ENCODE measurements at places on chromosomes 2 and 18.
A peak's percentile ranks its signal among the peaks of the same experiment; 100 is the strongest.

DNA sequence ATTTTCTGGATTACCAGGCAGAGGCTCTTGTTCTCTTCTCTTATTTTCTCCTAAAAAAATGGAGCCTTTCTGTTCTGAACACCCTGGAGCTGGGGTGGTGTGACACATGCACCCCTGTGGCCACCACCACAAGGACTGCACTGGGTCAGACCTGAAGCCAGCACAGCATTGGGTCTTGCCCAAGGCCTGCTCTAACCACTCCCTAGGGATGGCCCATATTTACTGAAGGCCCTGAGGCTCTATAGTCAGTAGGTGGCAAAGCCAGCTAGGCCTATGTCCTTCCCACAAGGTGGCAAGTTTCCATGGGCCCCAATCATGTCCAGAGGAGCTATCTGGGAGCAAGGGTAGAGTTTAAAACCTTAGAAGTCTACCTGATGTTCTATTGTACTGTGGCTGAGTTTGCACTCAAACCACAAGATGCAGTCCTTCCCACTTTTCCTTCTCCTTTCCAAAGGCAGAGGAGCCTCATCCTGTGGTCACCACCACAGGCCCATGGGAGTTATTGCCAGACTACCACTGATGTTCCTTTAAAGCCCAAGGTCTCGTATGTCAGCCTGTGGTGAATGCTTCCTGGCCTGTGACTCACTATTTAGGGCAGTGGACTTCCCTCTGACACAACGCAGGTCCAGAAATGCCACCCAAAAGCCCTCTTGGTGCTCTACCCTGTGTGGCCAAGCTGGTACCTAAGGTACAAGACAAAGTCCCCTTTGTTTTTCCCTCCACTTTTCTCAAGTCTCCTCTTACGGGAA, 15.0 kb upstream of the FMNL2 start:
- DNase-seq, result no peak

DNA sequence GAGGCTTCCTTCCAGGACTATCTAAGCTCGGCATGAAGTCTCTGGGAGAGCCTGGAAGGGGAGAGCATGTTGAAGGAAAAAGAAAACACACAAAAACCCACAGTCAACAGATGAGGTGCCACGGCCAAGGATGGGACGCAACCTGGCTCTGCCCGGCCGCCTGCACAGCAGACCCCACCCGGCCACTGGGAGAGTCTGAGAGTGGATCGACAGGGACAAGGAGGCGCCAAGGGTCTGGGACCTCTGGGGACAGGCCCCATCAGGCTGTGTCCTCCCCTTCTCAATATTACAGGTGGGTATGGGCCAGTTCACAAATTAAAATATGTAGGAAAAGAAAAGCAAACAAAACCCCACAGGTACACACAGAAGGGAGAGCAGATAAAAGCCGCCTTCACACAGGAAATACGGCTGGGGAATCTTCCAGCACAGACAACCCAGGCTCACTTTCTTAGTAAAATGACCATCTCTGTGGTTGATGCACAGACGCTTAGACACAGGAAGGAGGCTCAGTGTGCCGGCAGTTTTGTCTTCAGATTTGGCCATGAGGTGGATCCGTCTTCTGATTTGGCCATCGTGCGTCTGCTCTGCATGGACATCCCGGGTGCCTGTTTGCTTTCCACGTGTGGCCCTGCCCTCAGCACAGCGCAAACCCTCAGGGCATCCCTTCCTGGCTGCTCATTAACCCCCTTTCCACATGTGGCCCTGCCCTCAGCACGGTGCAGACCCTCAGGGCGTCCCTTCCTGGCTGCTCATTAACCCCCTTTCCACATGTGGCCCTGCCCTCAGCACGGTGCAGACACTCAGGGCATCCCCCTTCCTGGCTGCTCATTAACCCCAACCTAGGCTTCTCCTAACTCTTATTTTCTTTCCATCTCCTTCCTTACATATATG, 138.4 kb downstream of the EIPR1 start:
- no peak for DNase-seq

DNA sequence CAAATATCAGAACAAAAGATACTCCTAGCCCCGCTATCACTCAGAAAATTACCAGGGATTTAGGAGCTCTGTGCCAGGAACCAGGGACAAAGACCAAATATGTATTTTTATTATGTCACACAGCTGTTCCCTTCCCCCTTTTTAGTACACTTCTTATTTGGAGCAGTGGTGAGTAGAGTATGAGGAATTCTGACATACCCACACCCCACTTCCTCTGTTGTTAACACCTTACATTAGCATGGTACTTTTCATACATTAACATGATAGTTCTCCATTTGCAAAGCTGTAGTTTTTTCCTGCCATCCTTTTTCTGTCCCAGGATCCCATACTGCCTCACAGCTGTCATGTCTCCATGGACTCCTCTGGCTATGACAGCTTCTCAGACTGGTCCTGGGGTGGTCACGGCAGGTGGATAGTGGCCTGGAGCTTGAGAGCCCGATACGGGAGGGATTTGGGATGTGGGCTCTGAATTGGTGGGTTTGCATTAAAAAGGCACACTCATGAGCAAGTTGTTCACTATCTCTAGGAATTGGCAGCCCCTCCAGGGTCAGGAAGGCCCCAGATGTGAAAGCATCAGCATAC, 100.2 kb downstream of the SH3RF3 start:
- no peak for DNase-seq

GRCh38 chr2:131146231-131146630, 41.1 kb downstream of the PLEKHB2 start:
- DNase-seq, result no peak

GRCh38 chr18:73677450-73677849, 470.2 kb downstream of the FBXO15 start:
- no peak for DNase-seq

GRCh38 chr2:160388464-160389263, 104.9 kb downstream of the RBMS1 start:
- DNase-seq, result peak; percentile 77

- DNase-seq, result no peak
Observed at GRCh38 chr2:136997557-136997956, 232.2 kb downstream of the THSD7B start.

GRCh38 chr2:23114299-23114698, 270.7 kb upstream of the KLHL29 start:
- DNase-seq, result no peak

DNA sequence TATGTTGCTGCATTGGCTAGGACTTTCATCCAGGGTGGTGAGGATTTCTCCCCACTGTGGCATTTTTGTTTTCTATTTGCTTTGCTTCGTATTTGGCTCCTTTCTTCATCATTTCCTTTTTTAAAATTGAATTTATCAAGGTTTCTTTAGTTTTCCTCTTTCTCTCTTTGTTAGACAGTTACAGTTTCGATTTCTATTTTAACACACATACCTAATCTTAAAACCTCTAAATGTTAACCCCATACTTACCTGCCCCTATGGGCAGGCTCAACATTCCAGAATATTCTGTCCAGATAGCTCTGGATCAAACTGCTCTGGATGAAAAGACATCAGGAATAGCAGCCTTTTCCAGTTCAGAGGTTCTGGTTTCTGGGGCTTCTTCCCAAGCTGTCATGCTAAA, 49.2 kb downstream of the DIPK1C start:
- DNase-seq, result no peak

GRCh38 chr2:23495661-23496114, 110.7 kb downstream of the KLHL29 start:
- DNase-seq, result no peak

- DNase-seq, result no peak
Observed at GRCh38 chr2:129061069-129061768, 742.6 kb upstream of the HS6ST1 start.

DNA sequence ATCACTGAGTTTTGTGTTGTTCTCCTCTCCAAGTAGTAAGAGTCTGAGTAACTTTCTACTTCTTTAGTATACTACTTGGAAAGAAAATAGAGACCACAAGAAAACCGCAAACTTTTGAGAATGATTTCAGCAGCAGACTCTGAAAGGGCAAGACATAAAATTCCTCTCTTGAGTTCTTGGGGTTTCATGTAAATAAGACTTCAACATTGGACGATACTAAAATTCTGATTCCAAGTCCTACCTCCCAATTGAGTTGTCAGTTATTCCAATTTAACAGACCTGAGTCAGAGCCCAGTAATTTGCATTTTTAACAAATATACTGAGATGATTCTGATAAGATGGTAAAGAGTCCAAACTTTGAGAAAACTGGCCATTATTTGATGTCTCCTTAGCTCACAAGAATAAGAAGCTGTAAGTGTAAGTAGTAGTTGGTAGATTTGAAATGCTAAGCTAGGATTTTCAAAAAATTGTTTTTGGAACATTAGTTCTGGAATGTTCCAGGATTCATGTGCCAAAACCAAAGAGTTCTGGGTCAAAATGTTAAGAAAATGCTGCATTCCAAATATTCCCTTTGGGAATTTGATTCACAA, 261.6 kb upstream of the SPOPL start:
- no peak for DNase-seq

DNA sequence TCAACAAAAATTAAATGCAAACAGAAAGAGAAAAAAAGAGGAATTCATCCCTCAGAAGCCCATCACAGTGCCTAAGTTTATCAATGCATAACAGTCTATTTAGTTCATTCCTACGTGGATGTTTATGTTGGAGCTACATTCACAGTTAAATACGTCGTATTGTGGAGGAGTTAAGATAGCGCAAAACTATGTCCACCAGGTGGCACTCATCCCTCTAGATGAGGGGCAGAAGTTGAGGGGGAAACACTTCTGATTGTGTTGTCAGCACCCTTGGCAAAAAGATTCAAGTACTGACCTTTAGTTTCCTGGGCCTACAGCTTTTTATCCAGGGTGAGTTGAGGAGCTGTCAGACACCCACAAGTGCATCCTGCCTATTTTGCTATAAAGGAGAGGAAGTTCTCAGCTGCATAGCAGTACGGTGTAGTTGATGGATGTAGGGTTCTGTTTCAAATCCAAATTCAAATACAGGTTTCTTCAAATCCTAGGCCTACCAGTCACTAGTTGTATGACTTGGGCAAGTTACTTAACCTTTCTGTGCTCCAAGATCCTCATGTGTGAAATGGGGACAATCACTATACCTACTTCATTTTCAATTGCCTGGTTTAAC, 26.8 kb upstream of the MYO1B start:
- DNase-seq, result no peak

Measured in sigmoid colon (tissue), 7 donors.